ENCODE measurements at places on chromosomes 3 and 15. TPM values are rescaled to one million over a fixed set of nuclear protein-coding genes. Genes with fewer than 3 reads are reported as not detected.

Gene TMEM87A
- total RNA-seq: 68.1 TPM

Gene CA12
- 7.7 TPM for total RNA-seq

Gene P2RY12
- 17.5 TPM for total RNA-seq

Gene MAGEL2
- 2.4 TPM for total RNA-seq

Gene ATP8B4
- 6.9 TPM for total RNA-seq

Gene IL17RB
- 1.6 TPM for total RNA-seq

Gene SUCNR1
- total RNA-seq: 0.41 TPM

Gene EFHB
- total RNA-seq: 0.41 TPM

Gene CYP11A1
- not detected for total RNA-seq

Gene GOLGA6A
- under 0.01 TPM for total RNA-seq

Gene LSAMP
- 59.9 TPM for total RNA-seq

Gene RTP3
- total RNA-seq: not detected

Gene GHSR
- total RNA-seq: 0.82 TPM

Gene NR2E3
- total RNA-seq: not detected

Gene PRR20G
- not detected for total RNA-seq

Gene HES1
- 14.7 TPM for total RNA-seq

Gene TMCO5A
- not detected for total RNA-seq

Gene LRRC3B
- total RNA-seq: 39.9 TPM

Gene LACTB
- 15.9 TPM for total RNA-seq

Gene CCDC39
- 0.82 TPM for total RNA-seq

Gene SIAH2
- total RNA-seq: 22.8 TPM

Gene GOLGA8O
- under 0.01 TPM for total RNA-seq

All from frontal cortex (tissue), 4 donors.